Peyer's patch (tissue), 4 donors: ENCODE measurements at places on chromosomes 11 and 22. TPM values are rescaled to one million over a fixed set of nuclear protein-coding genes. Genes with fewer than 3 reads are reported as not detected.

KCNJ11 gene
- 3.2 TPM for total RNA-seq

BEST1 gene
- 1.2 TPM for total RNA-seq

GLYATL1 gene
- total RNA-seq: 2.4 TPM

RFPL3 gene
- not detected for total RNA-seq

GRCh38 chr11:133978794-133979193, 22.0 kb upstream of the IGSF9B start:
- no peaks in the 10 kb centered on the region for H3K36me3 ChIP-seq
- no peak overlapping the region for H3K4me3 ChIP-seq
- no peak overlapping the region for H3K27ac ChIP-seq
- H3K27me3 ChIP-seq: no peaks in the 10 kb centered on the region
- no peak for DNase-seq

DNA sequence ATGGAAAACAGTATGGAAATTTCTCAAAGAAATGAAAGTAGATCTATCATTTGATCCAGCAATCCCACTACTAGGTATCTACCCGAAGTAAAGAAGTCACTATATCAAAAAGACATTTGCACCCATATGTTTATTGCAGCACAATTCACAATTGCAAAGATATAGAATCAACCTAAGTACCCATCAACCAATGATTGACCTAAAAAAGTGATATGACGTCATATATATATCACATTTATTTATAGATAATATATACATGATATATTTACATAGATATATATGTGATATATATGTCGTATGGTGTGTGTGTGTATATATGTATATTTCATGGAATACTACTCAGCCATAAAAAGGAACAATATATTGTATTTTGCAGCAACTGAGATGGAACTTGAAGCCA, 188.3 kb upstream of the ARHGAP42 start:
- no peaks in the 10 kb centered on the region for H3K36me3 ChIP-seq
- H3K4me1 ChIP-seq: no peaks in the 10 kb centered on the region
- no peak overlapping the region for H3K27ac ChIP-seq
- H3K4me3 ChIP-seq: no peak overlapping the region
- no peak for DNase-seq

DNA sequence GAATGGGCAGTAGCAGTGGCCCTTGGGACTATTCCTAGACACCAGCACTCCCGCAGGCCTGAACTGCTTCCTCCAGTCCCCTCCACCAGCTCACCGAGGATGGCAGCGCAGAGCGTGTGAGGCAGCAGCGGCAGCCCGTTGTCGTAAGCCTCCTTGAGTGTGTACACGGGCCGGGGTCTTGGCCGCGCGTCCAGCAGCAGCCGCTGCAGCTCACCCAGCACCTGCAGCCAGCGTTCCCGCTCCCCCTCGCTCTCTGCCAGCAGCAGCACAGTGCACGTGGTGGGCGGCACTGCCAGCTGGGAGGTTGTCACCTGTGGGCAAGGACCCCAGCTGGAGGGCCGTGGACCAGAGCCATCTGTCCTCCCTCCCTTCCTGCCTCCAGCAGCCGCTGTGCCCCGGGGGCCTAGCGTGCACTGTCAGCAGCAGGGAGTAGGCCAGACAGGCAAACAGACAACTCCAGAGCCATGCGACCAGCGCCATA, 13.0 kb downstream of the CDC42BPG start:
- peaks cover 84% of the 10 kb centered on the region for H3K36me3 ChIP-seq
- no peak for DNase-seq
- H3K4me1 ChIP-seq: no peaks in the 10 kb centered on the region
- H3K27ac ChIP-seq: no peak overlapping the region
